ENCODE measurements at places on chromosomes 12 and 14. TPM values are rescaled to one million over a fixed set of nuclear protein-coding genes. Genes with fewer than 3 reads are reported as not detected.

The KRT73 gene
- total RNA-seq: not detected

The EPYC gene
- total RNA-seq: 0.09 TPM

The RFX4 gene
- total RNA-seq: not detected

The CD69 gene
- not detected for total RNA-seq

The RAPGEF3 gene
- total RNA-seq: 2.1 TPM

The AP5M1 gene
- total RNA-seq: 11.2 TPM

The KRT8 gene
- total RNA-seq: 13.4 TPM

The VRTN gene
- not detected for total RNA-seq

The CLEC1A gene
- not detected for total RNA-seq

The KLHL33 gene
- total RNA-seq: 0.18 TPM

The RNASE7 gene
- total RNA-seq: not detected

The TOMM20L gene
- total RNA-seq: not detected

The NRL gene
- 0.28 TPM for total RNA-seq

The SERPINA3 gene
- 8.0 TPM for total RNA-seq

The HEBP1 gene
- total RNA-seq: 12.5 TPM

The CLEC4C gene
- total RNA-seq: not detected

The CLEC9A gene
- total RNA-seq: not detected

The C12orf54 gene
- not detected for total RNA-seq

The KLRC4 gene
- total RNA-seq: not detected

The NGB gene
- total RNA-seq: not detected

The MYBPC1 gene
- total RNA-seq: not detected

The TAS2R9 gene
- not detected for total RNA-seq

The CELA1 gene
- total RNA-seq: not detected

The BDKRB2 gene
- 38.6 TPM for total RNA-seq

The HCAR1 gene
- 0.09 TPM for total RNA-seq

The LYZ gene
- 0.09 TPM for total RNA-seq

The BEST3 gene
- not detected for total RNA-seq

The STAC3 gene
- 0.14 TPM for total RNA-seq

The PRPF39 gene
- total RNA-seq: 24.9 TPM

The ZNF605 gene
- 8.1 TPM for total RNA-seq

The DPPA3 gene
- total RNA-seq: not detected

The BATF gene
- not detected for total RNA-seq

The RTL1 gene
- not detected for total RNA-seq

The MOAP1 gene
- total RNA-seq: 11.4 TPM

The FAM186B gene
- 0.28 TPM for total RNA-seq

The IL31 gene
- total RNA-seq: not detected

The ZNF385A gene
- 0.71 TPM for total RNA-seq
